ENCODE measurements at places on chromosomes 2 and 18.

- DNase-seq = no peak
Measured at GRCh38 chr18:66005831-66006588, 255.2 kb downstream of the CDH7 start.

DNA sequence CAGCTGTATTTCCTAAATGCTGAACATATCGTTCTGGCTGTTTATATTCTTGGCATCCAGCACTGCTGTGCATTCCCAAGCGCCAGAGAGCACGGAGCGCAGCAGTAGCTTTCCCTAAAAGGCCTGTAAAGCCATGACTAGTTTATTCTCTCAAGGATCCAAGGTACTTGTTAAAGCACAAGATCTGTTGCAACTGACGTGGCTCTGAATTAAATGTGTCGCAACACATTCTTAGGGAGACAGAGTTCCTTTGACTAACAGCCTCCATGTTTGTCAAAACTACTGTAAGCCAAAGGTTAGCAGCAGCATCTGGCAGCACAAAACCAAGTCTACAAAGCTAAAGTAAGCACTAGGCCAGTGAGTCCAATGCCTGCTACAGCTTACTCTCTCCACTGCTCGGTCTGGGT lies 188.6 kb upstream of the FN1 start:
- no peak for DNase-seq

DNA sequence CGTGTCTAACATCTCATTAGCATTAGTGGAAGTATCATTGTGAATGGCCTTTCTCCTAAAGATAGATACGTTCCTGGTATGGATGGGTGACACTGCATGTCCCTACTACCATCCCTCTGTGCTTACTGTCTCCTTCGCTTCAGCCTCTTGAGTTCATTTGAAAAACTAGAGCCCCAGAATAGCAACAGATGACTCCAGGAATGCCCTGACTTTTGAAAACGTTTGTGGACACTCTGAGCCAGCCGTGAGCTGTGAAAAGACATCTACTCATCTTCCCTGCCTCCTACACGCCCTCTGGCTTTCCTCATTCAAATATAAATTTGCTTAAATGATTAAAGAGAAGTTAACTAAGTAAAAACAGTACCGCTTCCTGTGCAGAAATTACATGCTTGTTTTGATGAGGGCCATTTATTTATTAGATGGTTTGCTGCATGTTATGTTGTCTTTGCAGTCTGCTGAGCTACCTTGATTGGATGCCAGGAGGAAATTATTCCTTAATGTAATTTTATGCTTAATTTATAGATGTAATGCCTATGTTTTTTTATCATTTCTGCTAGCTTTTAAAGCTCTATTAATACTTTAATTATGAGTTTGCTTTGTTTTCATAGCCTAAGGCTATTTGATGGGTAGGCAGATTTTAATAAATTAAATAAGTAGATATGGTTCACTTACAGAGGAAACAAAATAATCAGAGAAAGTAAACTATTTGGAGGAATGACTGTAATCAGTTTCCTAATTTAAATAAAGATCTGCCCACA lies 32.1 kb upstream of the MYO3B start:
- DNase-seq = no peak

DNA sequence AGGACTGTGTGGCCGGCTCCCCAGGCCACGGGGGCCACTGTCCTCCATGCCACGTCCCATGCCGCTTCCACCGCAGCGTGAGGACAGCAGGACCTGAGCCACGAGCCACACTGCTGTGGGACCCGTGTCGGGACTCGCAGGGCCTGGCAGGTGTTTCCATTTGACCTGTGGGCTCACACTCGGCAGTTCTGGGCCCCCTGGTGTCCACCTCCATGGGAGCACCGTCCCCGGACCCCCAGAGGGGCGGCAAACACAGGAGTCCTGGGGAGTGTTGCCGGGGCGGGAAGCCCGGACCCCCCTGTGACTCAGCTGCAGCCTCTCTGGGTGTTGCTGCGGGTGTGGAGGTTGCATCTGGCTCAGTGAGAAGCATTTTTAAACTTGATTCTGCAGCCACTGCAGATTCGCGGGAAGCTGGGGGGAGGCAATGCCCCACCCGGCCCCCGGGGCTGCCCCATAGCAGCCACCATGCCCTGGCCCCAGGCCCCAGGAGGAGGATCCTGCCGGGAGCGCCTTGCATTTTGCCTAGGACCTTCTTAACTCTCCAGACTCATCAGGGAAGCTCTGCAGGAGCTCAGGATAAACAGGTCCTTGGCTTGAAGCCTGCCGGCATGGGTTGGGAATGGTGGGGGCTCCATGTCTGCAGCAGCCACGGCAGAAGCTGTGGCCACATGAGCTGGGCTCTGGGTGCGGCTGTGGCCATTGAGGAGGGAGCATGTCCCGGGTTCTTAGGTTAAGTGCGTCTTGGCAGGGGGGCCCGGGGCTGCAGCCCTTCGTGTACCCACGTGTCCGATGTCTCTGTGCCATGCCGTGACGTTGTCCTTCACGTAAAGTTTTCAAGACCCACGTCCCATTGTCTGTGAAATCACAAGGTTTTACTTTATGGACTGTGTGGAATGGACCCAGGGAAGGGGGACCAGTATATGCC lies 30.9 kb downstream of the NFATC1 start:
- DNase-seq = no peak

DNA sequence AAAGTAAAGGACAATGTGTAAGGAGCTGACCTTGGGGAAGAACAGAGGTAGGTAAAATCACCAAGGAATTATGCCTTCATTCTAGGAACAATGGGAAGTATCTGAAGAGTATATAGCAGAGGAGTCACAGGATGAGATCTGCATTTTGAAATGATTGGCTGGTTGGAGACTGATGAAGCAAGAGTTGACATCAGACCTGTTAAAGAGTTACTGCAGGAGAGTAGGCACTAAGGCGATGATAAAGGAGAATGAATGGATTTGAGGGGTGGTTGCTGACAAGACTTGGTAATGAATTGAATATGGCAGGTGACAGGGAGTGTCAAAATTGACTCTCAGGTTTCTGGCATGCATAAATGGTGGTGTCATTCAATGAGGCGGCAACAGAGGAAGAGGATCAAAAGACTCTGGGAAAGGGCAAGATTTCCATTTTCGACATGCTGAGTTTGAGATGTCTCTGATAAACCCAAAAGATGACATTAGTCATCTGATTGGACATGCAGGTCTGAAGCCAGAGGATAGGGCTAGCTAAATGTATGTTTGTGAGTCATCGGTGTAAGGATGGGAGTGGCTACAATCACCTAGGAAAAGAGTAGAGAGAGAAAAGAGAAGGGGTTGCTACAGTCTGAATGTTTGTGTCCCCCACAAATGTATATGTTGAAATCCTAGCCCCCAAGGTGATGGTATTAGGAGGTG lies 236.5 kb downstream of the DYM start:
- DNase-seq = no peak

- no peak for DNase-seq
Measured at GRCh38 chr2:27956888-27957287, 66.4 kb downstream of the BABAM2 start.

DNA sequence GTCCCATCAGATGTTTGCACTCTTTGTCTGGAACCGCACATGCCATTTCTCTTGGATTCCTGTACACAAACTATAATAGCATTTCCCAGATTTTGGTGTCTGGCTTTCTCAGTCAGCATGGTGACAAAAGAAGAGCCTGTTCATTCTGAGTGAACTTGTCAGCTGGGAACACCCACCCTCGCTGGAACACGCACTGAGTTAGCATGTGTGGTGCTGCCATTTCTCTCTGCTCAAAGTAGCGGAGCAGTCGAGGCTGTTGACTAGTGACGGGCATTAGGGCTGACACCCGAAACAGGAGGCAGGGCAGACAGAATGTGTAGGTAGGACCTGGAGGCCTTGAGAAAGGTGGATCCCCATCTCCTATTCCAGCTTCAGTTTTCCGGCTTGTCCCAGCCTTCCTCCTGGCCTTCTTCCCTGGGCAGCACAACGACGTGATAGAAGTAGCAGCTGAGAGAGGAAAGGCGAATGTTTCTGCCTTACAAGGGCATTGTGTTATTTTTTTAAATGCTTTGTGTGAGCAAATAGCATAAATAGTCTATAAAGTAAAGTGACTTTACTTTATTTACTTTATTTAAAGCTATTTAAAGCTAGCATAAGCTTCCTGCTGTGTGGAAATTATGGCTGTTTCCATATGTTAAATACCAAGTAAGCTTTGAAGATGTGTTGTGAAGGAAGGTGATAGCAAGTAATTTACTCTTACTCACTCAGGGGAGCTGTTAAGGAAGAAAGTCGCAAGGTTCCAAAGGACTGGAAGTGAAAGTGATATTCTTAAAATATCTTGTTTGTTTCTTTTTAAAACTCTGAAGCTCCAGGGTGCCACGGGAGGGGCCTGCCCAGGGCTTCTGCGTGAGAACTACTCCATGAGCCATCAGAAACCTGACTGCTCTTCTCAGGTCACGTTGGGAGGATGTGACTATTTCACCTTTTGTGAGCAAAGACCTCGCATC lies 272.6 kb downstream of the NEDD4L start:
- DNase-seq = no peak

DNA sequence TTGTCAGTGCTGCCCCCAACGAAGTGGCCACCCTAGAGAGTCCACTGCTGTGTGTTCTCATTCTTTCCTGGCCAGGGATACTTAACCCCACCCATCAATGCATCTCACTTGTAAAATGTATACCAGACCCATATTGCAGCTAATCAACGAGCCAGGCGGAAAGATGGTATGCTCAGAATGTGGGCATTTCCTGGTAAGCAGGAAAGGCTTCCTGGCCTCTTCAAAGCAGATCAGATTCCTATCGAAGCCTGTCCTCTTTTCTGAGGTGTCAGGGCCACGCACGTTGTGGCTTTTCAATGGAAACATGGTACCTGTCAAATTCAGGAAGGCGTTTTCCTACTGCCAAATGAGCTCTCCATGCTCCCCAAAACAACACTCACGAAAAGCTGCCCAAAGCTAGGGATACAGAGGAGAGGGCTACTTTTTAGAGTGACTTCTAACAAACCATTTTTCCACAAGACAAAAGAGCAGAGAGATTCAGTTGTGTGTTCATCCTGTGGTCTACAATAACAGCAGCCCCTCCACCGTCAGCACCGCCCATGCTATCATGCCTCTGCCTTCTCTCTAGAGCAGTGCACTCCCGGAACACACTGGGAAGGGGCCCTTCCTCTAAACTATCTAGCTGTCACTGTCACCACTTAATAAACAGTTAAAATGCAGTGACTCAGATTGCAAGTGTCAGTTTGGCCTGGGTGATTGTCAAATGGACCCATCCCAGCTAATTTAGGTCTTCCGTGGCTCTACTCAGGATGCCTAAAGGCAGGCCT lies 535.1 kb downstream of the RNF144A start:
- no peak for DNase-seq

DNA sequence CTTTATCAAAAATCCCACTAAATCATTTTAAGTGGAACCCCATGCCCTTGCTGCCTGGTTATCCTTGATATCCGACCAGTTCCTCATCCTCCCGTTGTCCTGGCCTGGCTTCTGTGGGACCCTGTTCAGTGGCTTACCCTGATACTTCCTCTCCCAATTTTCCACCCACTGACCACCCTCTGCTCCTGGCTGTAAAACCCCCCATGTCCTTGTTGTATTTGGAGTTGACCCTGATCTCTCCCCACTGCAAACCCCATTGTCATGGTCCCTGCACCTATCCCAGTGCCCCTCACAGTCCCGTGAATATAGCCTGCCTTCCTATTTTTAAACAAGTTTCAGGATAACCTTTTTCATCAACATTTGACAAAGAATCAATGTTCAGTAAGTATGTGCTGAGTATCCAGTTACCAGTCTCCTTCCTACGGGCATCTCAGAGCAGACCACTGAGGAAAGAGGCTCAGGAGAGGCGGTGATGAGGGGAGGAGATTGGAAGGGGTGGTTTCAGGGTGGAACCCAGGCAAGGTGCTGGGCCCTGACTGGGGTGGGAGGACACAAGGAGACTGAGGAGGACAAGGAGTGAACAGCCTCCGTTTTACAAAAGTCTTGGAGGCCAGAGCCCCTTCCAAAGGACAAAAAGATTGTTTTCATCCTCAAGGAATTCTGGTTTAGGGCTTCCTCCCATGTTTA lies 131.8 kb downstream of the PXDN start:
- no peak for DNase-seq

DNA sequence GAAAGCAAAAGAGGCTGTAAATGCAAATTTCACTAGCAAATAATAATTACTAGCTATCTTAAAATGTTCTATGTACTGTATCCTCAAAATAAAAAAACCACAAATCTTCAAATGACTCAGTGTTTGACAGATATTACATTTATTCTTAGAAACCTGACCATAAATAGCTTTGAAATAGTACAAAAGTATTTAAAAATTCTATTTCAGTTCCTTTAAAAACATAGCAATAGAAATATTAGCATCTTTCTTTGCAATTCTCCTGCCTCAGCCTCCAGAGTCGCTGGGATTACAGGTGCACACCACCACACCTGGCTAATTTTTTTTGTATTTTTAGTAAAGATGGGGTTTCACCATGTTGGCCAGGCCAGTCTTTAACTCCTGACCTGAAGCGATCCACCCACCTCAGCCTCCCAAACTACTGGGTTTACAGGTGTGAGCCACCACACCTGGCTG lies 50.6 kb downstream of the MSH6 start:
- DNase-seq = no peak

DNA sequence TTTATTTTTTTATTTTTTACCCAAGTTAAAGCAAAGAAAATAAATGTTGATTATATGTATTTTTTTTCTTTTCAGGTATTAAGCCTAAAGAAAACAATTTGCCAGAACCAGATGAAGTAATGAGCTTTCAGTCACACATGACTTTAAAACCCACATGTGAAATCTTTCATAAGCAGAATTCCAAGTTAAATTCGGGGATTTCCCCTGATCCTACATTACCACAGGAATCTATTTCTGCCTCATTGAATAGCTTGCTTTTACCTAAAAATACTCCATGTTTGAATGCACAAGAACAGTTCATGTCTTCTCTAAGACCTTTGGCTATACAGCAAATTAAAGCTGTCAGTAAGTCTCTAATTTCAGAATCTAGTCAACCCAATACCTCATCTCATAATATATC lies 26.6 kb downstream of the GEN1 start:
- no peak for DNase-seq

DNA sequence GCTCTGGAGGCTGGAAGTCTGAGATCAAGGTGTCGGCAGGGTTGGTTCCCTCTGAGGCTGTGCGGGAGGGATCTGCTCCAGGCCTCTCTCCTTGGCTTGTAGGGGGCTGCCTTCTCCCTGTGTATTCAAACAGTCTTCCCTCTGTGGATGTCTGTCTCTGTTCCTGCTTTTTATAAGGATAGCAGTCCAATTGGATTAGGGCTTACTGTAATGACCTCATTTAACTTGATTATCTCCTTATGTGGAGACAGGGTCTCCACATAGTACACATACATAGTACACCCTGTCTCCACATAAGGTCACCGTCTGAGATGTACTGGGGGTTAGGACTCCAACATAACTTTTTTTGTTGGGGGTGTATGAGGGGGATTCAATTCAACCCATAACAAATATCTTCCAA lies 30.5 kb downstream of the TCF7L1 start:
- no peak for DNase-seq

- no peak for DNase-seq
Measured at GRCh38 chr18:22322243-22322691, 95.4 kb downstream of the CTAGE1 start.

GRCh38 chr2:234533626-234534025 lies 36.7 kb upstream of the ARL4C start:
- no peak for DNase-seq

Data from NCI-H1092 (cell line).